Muscle of back (tissue), 13 donors: ENCODE measurements at places on chromosomes 4 and X. TPM values are rescaled to one million over a fixed set of nuclear protein-coding genes. Genes with fewer than 3 reads are reported as not detected.

Gene USP26
- not detected for polyA plus RNA-seq

- DNase-seq: no peak
Measured at GRCh38 chr4:101083131-101083530, 264.2 kb downstream of the PPP3CA start.

GRCh38 chrX:133653358-133653757 lies 238.1 kb upstream of the GPC4 start:
- no peak for DNase-seq

DNA sequence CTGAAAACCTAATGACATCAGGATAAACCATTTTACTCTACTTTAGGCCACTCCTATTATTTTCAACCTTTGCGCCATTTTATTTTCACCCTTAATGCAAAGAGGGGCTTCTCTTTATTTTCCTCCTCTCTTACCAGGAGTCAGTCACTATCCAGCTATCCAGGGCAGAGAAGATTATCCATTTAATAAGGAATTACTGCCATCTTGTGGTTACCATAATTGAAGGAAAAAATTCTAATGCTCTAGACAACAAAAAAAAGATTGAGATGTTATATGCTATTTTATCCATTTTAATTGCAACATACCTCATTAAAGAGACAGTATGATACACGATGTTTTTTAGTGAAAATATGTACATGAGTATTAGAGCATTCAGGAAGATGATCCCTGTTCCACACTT lies 514.5 kb upstream of the FAM241A start:
- peak; percentile 27 for DNase-seq

GRCh38 chr4:144646523-144647094 lies 653 bp downstream of the HHIP start:
- no peak for DNase-seq

DNA sequence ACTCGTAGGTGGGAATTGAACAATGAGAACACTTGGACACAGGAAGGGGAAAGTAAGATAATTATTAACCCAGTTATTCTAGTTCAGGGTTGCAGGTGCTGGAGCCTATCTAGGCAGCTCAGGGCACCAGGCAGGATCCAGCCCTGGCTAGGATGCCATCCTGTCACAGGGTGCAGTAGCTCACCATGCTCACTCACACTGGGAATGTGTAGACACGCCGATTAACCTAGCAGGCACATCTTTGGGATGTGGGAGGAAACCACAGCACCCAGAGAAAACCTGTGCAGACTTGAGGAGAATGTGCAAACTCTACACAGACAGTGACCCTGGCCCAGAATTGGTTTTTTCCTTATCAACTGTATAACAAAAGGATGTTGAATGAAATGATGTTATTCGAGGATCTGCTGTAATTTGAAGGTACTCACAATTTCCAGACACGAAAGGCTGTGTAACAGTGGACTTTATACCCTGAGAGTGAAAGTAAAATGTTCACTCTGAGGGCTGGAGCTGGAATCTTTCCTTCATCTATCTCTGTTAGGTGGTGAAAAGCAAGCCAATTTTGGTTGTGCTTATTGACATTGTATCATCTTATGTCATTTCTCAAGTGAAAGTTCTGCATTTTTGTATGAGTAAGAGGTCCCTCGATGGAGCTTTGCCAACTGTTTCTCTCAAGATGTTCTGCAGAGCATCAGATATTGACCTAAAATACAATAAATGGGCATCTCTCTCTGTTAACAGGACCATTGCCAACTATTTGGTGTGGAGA lies 78.8 kb downstream of the PHEX start:
- DNase-seq: peak; percentile 43

- no peak for DNase-seq
Measured at GRCh38 chr4:168884251-168885124, 125.6 kb downstream of the CBR4 start.

- no peak for DNase-seq
Measured at GRCh38 chr4:181676546-181676945, 566.7 kb upstream of the TENM3 start.

Gene CDX4
- not detected for polyA plus RNA-seq

Gene TEX13B
- not detected for polyA plus RNA-seq

Gene CD40LG
- polyA plus RNA-seq: not detected

GRCh38 chrX:68690936-68691501 lies 43.6 kb downstream of the STARD8 start:
- no peak for DNase-seq

GRCh38 chr4:142126890-142127497 lies 490.6 kb downstream of the IL15 start:
- peak; percentile 64 for DNase-seq

- DNase-seq: peak; percentile 89
Measured at GRCh38 chr4:153497988-153498967, 32.1 kb downstream of the TMEM131L start.

Gene CPLX1
- 0.34 TPM for polyA plus RNA-seq

- no peak for DNase-seq
Measured at GRCh38 chr4:187108845-187109244, 385.2 kb upstream of the FAT1 start.

DNA sequence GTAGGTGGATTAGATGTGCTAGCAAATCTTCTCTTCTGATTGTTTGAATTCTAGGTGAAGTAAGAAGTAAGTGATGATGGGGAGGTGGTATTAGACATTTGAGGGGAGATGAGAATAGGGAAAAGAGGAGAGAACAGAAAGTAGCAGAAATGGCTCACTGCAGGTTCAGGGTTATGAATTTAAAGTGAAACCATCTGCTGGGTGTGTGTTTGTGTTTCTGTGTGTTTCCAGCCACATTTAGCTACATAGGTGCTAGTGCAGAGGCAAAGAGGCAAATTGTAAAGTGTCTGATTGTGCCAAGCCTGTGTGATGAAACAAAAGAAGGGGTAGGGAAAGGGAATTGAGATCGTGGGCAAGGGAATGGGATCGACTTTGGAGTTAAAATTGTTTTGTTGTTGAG lies 50.6 kb downstream of the ZFX start:
- DNase-seq: no peak
